CD8-positive, alpha-beta memory T cell (primary cell): ENCODE measurements at places on chromosomes 7 and 10. TPM values are rescaled to one million over a fixed set of nuclear protein-coding genes. Genes with fewer than 3 reads are reported as not detected.

Gene SPAM1
- not detected for total RNA-seq

Gene LEP
- total RNA-seq = not detected

Gene HEPACAM2
- total RNA-seq = 0.11 TPM

Gene COL1A2
- total RNA-seq = 0.18 TPM

Gene SNX10
- total RNA-seq = 40.5 TPM

Gene SPDYE9
- not detected for total RNA-seq

Gene ANKRD30A
- not detected for total RNA-seq

Gene PNLIPRP2
- not detected for total RNA-seq

Gene CLDN3
- not detected for total RNA-seq

Gene MKI67
- 113 TPM for total RNA-seq

Gene STOX1
- total RNA-seq = 0.39 TPM

Gene ASB10
- not detected for total RNA-seq

Gene SLC26A5
- not detected for total RNA-seq

Gene FAM237B
- not detected for total RNA-seq

Gene ETV1
- total RNA-seq = 0.31 TPM

Gene GHITM
- total RNA-seq = 218 TPM

Gene RAPGEF5
- total RNA-seq = 0.50 TPM

Gene MMP21
- not detected for total RNA-seq

Gene NPTX2
- not detected for total RNA-seq

Gene NPSR1
- not detected for total RNA-seq

Gene AGR2
- not detected for total RNA-seq

Gene CDC14C
- total RNA-seq = not detected

Gene NAT16
- not detected for total RNA-seq

Gene CDH23
- total RNA-seq = 0.74 TPM

Gene PLCE1
- not detected for total RNA-seq

Gene CYP17A1
- not detected for total RNA-seq
